ENCODE measurements at places on chromosomes 3 and 15.
A peak's percentile ranks its signal among the peaks of the same experiment; 100 is the strongest.

DNA sequence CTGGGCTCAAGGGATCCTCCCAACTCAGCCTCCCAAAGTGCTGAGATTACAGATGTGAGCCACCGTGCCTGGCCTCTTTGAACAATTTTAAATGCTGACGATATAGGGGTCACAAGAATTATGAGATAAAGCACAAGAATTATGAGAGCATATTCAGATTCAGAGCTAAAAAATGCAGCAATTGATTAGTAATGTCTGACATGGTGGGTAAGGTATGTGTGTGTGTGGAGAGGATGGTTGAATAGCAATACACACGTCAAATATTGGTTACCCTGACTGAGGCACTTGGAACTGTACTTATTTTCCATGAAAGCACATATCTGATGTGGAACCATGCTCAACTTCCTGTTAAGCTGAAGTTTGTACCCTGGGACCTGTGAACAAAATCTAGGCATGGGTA is 115.6 kb downstream of the EOMES start:
- no peak overlapping the region for H3K27ac ChIP-seq
- H3K36me3 ChIP-seq = no peaks in the 10 kb centered on the region
- H3K4me3 ChIP-seq = no peak overlapping the region
- H3K4me1 ChIP-seq = no peaks in the 10 kb centered on the region

DNA sequence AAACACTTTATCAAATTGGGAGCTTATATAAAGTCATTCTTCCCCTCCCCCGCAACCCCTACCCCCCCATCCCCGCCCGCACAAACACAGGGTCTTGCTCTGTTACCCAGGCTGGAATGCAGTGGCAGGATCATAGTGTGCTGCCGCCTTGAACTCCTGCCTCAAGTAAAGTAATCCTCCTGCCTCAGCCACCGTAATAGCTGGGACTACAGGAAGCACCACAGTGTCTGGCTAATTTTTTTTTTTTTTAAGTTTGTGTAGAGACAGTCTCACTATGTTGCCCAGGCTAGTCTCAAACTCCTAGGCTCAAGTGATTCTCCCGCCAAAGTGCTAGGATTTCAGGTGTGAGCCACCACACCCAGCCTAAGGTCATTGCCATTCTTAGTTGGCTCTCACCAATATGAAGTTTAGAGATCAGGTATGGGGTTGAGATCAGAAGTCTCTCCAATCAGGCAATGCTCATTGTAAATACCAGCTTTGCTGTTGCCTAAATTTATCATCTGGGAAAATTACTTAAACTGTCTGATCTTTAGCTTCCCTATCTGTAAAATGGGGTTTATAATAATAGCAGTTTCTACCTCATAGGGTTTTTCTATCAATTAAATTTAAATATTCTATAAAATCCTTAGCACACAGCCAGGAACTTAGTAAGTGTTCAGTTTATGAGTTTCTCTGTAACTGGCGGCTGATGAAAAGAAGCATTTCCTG is 60.3 kb downstream of the TGFBR2 start:
- no peak for DNase-seq
- no peak overlapping the region for H3K4me3 ChIP-seq
- peaks cover 34% of the 10 kb centered on the region for H3K4me1 ChIP-seq
- H3K27ac ChIP-seq = no peak overlapping the region

- H3K27ac ChIP-seq = peak overlapping the region; percentile 78
- DNase-seq = no peak
- H3K27me3 ChIP-seq = no peaks in the 10 kb centered on the region
- peak overlapping the region; percentile 5 for H3K4me3 ChIP-seq
- H3K4me1 ChIP-seq = peaks cover 32% of the 10 kb centered on the region
Observed at GRCh38 chr3:31165399-31165860, 271.0 kb upstream of the GADL1 start.

GRCh38 chr3:11567516-11568467 is 75.9 kb downstream of the VGLL4 start:
- H3K36me3 ChIP-seq = peaks cover 12% of the 10 kb centered on the region
- peaks cover 8% of the 10 kb centered on the region for H3K4me1 ChIP-seq
- H3K27ac ChIP-seq = peak overlapping the region; percentile 10
- H3K4me3 ChIP-seq = no peak overlapping the region

DNA sequence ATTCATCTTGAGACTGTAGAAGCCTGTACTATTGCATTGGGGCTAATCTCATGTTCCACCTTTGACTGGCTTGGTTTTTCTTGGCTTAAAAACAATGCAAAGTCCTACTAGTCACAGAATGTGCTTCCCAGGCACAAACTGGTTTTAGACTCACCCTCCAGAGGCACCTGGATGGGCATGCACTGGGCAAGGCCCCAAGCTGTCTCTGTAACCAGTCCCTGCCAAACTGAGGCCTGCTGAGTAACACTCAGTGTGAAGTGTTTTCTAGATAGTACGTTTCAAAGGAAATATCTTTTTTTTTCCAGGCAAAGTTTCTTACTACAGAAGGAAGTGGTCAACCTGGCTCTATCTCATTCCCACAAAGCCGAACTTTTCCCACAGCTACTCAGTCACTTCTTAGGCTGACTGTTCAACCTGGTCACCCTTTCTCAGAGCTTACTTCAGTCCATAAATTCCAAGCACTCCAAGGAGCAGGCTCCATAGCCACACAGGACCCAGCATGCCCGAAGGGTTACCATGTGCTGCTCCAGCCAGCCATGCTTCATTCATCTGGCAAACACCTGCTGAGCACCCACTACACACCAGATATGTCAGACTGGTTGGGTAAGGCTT is 57.4 kb downstream of the NPTN start:
- H3K4me3 ChIP-seq = no peak overlapping the region
- peaks cover 27% of the 10 kb centered on the region for H3K36me3 ChIP-seq
- H3K27me3 ChIP-seq = no peaks in the 10 kb centered on the region
- DNase-seq = no peak
- no peaks in the 10 kb centered on the region for H3K4me1 ChIP-seq
- H3K27ac ChIP-seq = no peak overlapping the region

DNA sequence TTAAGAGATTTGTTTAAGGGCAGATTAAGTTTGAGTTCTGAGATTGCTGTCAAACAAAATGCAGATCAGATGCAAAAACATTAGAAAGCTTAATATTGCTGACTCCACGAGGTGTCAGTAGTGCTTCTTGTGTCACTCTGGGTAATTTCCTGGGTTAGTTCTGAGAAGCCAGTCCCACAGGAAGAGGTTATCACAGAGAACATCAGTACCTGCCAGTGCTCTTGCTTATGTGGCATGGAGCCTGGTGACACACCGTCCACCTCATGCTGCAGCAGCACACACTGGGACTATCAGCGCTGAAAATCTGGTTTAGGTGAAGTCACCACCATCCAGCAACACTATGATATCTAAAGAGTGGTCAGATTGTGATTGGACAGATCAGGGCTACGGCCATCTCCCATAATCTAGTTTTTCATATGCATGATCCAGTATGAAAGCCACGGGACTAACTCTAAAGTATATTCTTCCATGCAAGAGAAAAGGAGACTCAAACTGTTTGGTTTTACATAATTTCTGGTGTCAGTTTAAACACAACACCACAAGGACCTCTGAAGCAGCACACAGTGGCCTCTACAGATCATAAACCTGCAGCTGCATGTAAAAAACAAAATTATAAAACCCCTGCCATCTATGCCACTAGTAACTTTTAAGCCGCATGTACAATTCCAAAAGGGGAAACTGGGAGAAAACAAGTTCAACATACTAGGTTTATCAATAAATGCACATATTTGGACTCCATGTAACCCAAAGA is 36.1 kb upstream of the MYO5C start:
- H3K36me3 ChIP-seq = peaks cover 5% of the 10 kb centered on the region
- H3K4me3 ChIP-seq = no peak overlapping the region
- no peak for DNase-seq
- H3K4me1 ChIP-seq = peaks cover under 1% of the 10 kb centered on the region
- no peak overlapping the region for H3K27ac ChIP-seq

DNA sequence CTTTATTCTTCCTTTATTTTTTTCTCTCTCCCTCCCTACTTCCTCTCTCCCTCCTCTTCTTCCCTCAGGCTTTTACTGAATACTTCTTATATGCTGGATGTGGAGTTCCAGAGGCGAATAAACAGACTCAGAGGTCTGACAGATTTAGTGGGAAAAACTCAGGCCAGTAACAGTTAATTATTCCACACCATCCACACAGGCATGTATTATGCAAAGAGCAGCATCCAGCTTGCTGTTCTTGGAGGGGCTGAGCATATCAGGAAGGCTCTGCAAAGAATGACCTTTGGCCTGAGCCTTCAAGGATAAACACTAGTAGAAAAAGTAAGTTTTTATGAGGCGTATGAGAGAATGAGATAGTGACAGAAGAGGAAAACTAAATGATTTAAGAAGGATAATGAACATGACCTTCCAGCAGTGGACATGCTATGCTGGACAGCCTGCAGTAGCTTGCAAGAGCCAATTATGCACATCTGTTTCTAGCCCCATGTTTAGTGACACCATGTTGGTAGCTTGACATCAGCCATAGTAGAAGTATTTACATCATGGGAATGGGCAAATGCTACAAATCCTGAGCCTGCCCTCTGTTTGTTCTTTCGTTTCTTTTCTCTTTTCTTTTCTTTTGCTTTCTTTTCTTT is 387.4 kb downstream of the EPHB1 start:
- no peak overlapping the region for H3K4me3 ChIP-seq
- no peaks in the 10 kb centered on the region for H3K4me1 ChIP-seq
- no peak overlapping the region for H3K27ac ChIP-seq
- H3K36me3 ChIP-seq = no peaks in the 10 kb centered on the region
- no peak for DNase-seq

- H3K27me3 ChIP-seq = no peaks in the 10 kb centered on the region
- DNase-seq = no peak
- H3K4me3 ChIP-seq = no peak overlapping the region
- peaks cover 16% of the 10 kb centered on the region for H3K36me3 ChIP-seq
- peaks cover 11% of the 10 kb centered on the region for H3K4me1 ChIP-seq
Observed at GRCh38 chr3:95567346-95567745, 1247.0 kb upstream of the EPHA6 start.

- H3K4me3 ChIP-seq = no peak overlapping the region
- H3K27ac ChIP-seq = no peak overlapping the region
- no peak for DNase-seq
Observed at GRCh38 chr15:34122771-34123183, 20.9 kb downstream of the PGBD4 start.

GRCh38 chr15:38651328-38652038 is 86.9 kb upstream of the RASGRP1 start:
- no peaks in the 10 kb centered on the region for H3K36me3 ChIP-seq
- H3K27ac ChIP-seq = no peak overlapping the region
- no peak for DNase-seq
- no peaks in the 10 kb centered on the region for H3K27me3 ChIP-seq
- peaks cover 7% of the 10 kb centered on the region for H3K4me1 ChIP-seq

DNA sequence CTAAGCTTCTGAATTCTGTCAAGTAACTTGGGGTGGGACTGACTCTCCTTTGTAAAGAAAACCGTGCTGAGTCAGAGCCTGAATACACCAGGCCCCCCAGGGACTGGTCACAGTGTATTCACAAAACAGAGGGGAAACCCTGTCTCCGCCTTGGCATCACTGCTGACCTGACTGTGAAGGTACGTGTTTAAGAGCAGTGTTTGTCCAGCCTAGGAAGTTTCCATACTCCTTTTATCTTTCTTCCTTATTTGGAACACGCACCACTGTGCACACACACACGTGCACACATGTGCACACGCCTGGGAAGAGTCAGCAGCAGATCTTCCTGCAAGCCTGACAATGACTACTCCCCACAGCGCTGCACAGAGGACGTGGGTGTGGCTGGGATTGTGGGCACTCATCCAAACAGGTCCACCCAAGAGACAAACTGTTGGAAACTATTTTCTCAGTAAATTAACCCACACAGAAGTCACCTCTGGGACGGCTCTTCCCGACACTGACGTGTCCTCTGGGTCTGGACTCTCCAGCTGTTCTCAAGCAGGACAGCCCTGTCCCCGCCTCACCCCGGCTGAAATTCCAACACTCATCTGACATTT is 87.7 kb downstream of the ATP10A start:
- peaks cover 33% of the 10 kb centered on the region for H3K4me1 ChIP-seq
- H3K27me3 ChIP-seq = no peaks in the 10 kb centered on the region
- peak; percentile 39 for DNase-seq
- H3K4me3 ChIP-seq = no peak overlapping the region

DNA sequence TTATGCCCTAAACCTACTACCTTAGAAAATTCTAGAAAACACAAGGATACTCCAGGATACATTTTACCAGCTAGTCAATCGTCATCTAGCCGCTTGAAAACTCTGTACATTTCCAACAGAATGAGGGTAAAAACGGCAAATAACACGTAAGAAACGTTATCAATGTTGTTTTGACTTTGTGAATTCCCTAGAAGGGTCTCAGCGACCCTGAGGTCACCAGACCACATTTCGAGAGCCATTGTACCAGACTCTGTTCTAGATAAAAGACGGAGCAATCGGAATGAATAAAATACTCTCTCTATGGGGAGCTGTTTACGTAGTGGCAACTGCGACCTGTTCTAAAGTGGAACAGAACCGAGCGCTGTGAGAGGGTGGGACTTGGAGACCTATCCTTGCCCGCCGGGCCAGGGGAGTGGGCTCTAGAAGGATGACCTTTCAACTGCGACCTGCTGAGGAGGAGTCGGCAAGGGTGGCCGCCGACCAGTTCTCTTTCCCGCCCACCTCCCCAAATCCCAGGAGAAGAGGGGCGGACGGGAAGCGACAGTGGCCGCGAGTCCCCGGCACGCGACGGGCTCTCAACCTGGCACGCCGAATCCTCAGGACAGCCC is 778 bp upstream of the AP4E1 start:
- no peaks in the 10 kb centered on the region for H3K27me3 ChIP-seq
- peaks cover 19% of the 10 kb centered on the region for H3K4me1 ChIP-seq
- peak overlapping the region; percentile 84 for H3K4me3 ChIP-seq
- no peak for DNase-seq

DNA sequence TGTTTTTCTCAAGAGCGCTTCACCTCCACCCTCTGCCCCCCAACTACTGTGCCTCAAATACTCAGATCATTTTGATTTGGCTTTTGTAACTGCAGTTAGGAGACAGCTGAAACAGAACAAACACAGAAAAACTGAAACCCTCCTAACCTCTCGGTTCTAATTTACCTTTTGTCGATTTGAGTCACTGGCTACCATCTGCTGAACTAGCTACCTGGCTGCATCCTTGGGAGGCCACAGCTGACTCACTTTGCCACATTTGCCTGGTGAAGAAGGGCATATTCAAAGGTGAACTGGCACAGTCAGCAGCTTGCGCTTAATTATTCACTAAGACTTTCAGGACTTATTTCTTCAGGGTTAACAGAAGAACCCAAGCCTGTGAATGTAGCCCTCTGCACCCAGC is 117.7 kb downstream of the FOXB1 start:
- H3K27me3 ChIP-seq = peaks cover 69% of the 10 kb centered on the region
- DNase-seq = no peak
- peaks cover 21% of the 10 kb centered on the region for H3K4me1 ChIP-seq

DNA sequence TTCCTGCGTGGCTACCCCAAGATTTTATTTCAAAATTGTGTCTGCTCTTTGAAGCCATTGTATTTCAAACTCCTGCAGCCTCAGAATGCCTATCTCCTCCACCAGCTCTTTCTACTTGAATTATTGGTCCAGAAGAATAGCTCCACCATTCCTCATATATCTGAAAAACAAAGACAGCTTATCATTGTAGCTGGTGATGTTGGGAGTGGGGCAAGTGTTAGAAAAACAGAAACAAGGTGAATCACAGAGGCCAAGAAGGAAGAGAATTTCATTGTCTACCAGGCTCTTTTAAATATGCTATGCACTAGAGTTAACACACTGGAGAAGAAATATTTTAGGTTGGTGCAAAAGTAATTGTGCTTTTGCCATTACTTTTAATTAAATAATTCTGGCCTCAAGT is 307.9 kb upstream of the ROPN1 start:
- H3K27ac ChIP-seq = no peak overlapping the region
- peaks cover 14% of the 10 kb centered on the region for H3K4me1 ChIP-seq
- DNase-seq = no peak
- H3K36me3 ChIP-seq = no peaks in the 10 kb centered on the region
- H3K4me3 ChIP-seq = no peak overlapping the region

- H3K27ac ChIP-seq = no peak overlapping the region
- H3K36me3 ChIP-seq = no peaks in the 10 kb centered on the region
- no peak overlapping the region for H3K4me3 ChIP-seq
Observed at GRCh38 chr3:291646-292436, 95.3 kb downstream of the CHL1 start.

All from mesothelial cell of epicardium (in vitro differentiated cells).